ENCODE measurements at places on chromosomes 2 and 18.

GRCh38 chr2:28684142-28684858 lies 67.3 kb upstream of the PPP1CB start:
- DNase-seq: no peak

DNA sequence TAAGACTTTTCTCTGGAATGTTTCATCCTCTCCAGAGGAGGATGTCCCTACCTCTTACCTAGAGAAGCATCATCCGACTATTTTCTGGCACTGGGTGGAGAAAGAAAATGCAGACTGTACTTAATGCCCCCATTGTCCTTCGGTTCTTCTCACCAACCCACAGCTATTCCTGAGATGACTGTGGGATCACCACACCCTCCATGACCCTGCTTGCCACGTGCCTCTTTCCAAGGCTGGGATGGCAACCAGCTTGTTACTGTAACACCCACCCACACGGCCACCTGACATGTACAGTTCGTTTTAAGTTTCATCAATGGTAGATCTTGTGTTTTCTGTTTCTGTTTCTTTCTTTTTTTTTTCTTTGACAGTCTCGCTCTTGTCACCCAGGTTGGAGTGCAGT lies 365.2 kb downstream of the FBXO15 start:
- no peak for DNase-seq

DNA sequence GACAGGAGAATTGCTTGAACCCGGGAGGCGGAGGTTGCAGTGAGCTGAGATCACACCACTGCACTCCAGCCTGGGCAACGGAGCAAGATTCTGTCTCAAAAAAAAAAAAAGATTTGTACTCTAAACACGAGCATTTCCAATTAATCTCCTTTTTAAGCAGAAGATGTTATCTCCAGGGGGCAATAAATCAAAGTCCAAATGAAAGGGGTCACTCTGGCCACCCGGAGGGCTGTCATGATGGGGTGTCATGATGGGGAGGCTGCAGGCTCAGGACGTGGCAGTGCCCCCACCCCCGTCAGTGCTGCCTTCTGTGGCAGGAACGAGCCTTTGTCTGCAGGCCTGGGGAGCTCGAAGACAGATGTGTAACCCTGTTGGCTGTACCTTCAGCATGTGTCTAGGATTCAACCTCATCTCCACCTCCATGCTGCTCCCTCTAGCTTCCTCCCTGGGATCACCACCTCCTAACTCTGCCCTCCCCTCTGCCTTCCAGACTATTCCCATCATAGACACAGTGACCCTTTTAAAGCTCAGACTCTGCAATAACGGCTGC lies 76.9 kb upstream of the YWHAQ start:
- DNase-seq: no peak

- DNase-seq: no peak
Observed at GRCh38 chr2:66531155-66531554, 96.2 kb downstream of the MEIS1 start.

GRCh38 chr2:181372646-181373040 lies 84.5 kb upstream of the ITGA4 start:
- DNase-seq: no peak

DNA sequence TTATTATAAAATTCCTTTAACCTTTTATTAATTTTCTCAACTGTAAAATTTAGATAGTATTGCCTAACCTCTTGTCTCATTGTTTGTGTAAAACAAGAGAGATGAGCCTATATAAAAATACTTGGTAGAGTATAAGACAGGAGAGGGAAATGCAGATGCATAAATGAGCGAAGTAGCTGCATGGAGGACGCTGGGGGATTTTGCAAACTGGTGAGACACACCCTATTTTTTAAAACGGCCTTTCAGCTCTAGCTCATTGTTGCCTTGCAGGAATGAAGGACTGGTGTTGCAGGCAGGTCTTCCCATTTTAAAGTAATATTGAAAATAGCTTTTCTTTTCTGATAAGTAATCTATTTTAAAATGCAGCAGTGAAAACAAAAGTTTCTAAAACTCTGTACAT lies 435.3 kb upstream of the HNRNPA3 start:
- DNase-seq: no peak

DNA sequence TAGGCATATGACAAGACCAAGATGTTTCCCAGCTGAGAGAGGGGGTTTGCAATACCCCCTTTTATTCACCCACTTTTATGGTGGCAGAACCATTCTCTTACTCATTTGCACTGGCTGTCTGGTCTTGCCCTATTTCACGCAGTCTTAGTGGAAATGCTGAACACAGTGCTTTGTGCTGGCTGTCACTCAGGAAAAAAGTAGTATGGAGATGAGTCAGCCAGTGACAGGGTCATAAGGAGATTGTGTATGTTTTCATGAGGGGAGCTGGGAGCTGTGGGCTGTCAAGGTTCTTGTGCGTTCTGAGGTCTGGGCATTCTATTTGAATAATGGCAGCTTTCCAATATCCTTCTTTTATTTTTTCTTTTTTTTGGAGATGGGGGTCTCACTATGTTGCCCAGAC lies 10.9 kb upstream of the CNRIP1 start:
- no peak for DNase-seq

DNA sequence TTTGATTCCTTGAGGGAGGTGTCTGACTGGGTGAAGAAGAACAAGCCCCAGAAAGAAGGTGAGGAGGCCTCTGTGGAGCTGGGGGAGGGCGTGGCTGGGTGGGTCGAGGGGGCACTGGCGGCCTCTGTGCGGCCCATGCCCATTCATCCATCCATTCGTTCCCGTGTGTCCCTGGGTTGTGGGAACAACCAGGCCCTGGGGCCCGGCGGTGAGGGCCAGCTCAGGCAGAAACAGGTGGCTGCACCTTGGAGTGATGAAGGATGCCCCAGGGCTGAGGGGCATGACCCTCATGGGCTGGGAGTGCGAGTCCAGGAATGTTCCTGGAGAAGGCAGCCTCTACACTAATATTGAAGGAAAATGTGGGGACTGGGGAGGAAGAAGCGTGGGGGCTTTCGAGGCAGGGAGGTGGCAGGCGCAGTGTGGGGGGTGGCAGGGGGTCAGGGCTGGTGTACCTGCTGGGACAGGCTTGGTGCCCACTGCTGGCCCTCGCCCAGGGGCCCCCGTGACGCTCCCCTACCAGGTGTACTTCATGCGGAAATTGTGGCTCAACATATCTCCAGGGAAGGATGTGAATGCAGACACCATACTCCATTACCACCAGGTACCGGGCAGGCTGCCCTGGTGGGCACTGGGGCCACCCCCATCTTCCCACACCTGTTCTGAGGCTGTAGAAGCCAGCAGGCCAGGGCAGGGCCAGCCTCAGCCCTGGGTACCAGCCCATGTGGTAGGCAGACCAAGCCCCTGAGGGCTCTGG lies 11.2 kb upstream of the GPR17 start:
- no peak for DNase-seq

GRCh38 chr2:11480859-11481258 lies 14.9 kb upstream of the E2F6 start:
- no peak for DNase-seq

DNA sequence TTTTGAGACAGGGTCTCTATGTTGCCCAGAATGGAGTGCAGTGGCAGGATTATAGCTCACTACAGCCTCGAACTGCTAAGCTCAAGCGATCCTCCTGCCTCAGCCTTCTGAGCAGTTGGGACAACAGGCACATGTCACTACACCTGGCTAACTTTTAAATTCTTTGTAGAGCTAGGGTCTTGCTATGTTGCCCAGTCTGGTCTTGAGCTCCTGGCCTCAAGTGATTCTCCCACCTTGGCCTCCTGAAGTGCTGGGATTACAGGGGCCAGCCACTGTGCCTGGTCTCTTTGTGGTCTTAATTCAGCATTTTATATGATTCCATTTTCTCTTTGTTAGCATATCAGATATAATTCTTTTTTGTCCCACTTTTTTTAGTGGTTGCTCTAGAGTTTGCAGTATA lies 34.1 kb downstream of the CEP192 start:
- DNase-seq: no peak

GRCh38 chr2:170747921-170748320 lies 22.3 kb upstream of the ERICH2 start:
- no peak for DNase-seq

DNA sequence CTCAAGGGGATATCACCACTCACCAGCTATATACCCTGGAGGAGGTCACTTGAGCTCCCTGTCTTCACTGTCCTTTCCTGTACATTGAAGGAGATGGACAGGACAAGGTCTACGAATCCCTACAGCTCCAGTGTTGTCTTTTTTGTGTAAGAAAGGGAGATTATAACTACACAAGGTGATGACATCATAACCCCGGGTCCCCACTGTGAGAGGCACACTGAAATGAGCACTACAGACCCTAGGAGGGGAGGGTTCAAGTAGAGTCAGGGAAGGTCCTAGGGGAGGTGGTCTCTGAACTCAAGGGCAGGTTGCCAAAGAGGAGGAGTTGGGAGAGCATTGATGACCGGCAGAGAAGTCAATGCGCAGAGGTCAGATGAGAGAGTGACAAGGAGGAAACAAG lies 108.3 kb upstream of the SLC14A2 start:
- DNase-seq: no peak

GRCh38 chr2:102235042-102235473 lies 48.2 kb downstream of the IL1RL2 start:
- no peak for DNase-seq

DNA sequence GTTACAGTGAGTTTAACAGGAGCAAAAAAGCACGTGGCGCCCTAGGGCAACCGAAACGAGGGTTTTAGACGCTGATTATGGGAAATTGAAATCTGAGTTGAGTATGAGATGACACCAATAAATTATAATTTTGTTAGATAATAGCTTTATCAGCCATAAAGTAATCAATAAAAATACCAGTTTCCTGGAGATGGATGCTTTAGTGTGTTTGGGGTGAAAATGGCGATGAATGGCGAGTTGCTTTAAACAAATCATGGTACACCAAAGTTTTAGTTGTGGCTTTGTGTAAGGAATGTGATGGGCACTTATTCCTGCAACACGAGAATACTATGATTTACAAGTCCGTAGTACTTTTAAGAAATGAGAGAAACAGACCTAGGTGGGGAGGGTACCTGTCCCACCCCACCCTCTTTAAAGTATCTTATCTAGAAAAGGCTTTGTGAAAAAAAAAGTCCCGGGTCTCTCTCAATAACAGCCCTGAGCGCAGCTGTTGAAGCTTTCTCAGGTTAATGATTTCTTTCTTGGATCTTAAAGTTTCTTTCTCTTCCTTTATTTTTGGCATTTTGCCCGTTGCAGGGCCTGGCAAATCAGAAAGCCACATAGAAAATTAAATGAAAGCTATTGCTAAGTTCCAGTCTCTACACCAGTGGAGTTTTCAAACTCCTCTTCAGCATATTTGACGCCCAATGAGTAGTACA lies 1.5 kb upstream of the RRM2 start:
- no peak for DNase-seq

GRCh38 chr2:26302846-26303245 lies 43.1 kb upstream of the SELENOI start:
- no peak for DNase-seq

DNA sequence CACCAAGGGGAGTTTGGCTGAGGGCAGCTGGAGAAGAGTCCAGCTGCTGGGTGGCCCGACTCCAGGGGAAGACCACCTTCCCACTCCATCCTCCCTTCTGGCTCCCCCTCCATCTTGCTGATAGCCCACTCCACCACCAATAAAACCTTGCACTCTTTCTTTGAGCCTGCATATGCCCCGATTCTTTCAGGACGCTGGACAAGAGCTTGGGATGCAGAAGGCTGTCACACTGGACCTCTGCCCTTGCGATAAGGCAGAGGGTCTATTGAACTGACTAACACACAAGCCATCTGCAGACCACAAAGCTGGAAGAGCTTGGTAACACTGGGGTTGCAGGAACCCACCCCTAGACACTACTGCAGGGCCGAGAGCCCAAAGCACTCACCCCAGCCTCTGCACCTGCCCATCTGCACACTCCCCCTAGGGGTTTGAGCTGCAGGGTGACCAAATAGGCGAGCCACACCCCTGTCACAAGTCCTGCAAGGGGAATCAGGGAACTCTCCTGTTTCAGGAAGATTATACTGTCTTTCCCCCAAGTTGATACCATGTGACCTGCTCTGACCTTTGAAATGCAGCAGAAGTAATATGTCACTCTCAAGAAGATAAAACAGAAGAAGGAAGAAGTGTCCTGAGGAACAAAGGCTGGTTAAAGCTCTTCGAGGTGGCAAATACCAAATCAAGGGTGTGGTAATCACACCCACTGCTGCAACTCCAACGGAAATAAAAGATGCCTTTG lies 70.5 kb downstream of the SMAD4 start:
- DNase-seq: no peak

GRCh38 chr2:98912957-98913915 lies 22.8 kb downstream of the CRACDL start:
- DNase-seq: peak; percentile 39

GRCh38 chr2:47721296-47721695 lies 61.6 kb upstream of the MSH6 start:
- no peak for DNase-seq

- no peak for DNase-seq
Observed at GRCh38 chr2:149023091-149023490, 15.4 kb upstream of the LYPD6B start.

GRCh38 chr2:160826496-160826895 lies 332.9 kb upstream of the RBMS1 start:
- DNase-seq: no peak

DNA sequence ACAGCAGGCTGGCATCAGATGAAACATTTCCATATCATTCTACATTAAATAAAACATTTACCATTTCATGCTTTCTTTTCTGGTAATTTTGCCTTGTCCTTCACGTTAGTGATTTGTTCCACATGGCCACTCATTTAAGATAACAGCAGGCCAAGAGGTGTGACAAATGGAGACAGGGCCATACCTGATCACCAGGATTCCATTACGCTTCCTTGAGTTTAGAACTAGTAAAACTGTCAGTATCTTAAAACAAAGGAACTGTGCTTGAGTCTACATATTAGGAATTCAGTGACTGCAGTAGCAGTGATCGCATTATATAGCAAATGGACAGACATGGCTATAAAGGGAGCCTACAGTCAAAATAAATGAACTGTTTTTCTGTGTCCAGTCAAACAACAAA lies 155.1 kb upstream of the FSHR start:
- no peak for DNase-seq

DNA sequence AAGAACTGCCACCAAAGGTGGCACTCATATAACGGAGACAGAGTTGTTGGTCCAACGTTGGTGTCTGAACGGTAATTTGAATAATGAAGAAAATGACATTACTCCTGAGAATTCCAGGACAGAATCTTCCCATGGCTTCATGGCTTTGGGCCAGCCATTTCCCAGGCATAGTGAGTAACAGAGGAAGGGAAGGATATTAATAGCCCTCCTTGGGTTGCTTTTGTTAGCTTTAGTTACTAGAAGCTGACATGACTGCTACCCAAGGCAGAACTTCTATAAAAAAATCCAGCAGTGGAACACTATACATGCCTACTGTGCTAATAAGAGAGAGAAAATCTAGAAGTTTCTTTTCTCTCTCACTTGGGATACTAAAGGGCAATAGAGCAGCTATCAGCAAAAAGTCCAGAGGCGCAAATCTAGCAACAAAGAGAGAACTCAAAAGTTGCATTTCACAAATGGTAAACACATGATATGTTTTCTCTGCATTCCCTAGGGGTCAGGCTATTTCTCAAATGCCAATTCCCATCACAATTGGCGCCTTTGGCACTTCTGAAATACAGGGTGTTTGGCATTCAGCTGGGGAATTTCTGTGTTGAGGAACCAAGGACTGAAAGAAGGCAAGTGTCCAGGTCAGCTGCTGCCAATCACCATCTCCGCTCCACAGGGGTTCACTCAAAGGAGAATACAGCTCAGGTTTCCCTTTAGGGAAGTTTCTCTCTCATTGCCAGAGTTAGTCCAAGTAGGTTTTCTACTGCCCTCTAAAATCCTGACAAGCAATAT lies 160.8 kb upstream of the KYNU start:
- DNase-seq: no peak

- DNase-seq: no peak
Observed at GRCh38 chr2:240438810-240439697, 3.6 kb downstream of the GPC1 start.
